ENCODE measurements at places on chromosomes 1 and 21.

GRCh38 chr1:26289158-26290059 is 9.5 kb downstream of the SH3BGRL3 start:
- DNase-seq, result no peak

DNA sequence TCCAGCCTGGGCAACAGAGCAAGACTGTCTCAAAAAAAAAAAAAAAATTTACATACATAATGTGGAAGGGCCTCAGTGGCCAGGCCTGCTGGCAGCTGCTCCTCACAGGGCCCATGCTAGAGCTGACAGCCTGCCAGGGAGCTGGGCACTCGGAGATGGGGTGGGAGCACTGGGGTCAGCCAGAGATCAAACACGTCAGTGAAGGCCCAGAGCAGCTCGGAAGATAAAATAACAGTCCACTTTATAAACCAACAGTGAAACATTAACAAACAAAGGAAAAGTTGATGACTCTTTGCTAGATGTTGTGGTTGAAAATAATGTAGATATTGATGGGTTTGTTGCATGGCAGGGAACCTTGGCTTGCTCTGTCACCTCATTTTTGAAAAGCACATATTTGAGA is 42.7 kb downstream of the ATP5PF start:
- DNase-seq, result no peak

- no peak for DNase-seq
Observed at GRCh38 chr1:174480324-174480723, 32.6 kb downstream of the GPR52 start.

- no peak for DNase-seq
Observed at GRCh38 chr1:206135248-206135647, 18.1 kb upstream of the AVPR1B start.

GRCh38 chr1:218480137-218480536 is 135.0 kb downstream of the TGFB2 start:
- no peak for DNase-seq

DNA sequence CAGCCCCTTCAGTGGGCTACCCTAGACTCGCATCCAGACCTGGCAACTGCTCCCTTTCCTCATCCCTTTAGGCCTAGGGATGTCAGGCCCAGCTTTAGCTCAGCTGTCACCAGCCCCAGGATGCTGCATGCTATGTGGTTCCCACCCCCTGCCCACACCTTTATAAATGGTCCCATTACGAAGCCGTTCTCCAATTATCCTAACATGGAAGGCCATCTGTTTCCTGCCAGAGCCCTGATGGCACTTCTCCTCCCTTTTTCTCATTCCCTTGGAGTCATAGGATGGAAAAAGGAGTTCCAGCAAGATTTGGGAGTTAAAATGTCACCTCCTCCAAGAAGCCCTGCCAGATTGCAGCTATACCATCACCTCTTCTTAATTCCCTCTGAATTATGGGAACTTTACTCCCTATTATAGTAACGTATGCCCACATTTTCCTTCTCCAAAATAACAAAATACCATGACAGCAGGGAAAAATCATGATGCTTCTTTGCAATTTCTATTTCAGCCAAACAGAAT is 205.0 kb upstream of the GRIK3 start:
- no peak for DNase-seq

DNA sequence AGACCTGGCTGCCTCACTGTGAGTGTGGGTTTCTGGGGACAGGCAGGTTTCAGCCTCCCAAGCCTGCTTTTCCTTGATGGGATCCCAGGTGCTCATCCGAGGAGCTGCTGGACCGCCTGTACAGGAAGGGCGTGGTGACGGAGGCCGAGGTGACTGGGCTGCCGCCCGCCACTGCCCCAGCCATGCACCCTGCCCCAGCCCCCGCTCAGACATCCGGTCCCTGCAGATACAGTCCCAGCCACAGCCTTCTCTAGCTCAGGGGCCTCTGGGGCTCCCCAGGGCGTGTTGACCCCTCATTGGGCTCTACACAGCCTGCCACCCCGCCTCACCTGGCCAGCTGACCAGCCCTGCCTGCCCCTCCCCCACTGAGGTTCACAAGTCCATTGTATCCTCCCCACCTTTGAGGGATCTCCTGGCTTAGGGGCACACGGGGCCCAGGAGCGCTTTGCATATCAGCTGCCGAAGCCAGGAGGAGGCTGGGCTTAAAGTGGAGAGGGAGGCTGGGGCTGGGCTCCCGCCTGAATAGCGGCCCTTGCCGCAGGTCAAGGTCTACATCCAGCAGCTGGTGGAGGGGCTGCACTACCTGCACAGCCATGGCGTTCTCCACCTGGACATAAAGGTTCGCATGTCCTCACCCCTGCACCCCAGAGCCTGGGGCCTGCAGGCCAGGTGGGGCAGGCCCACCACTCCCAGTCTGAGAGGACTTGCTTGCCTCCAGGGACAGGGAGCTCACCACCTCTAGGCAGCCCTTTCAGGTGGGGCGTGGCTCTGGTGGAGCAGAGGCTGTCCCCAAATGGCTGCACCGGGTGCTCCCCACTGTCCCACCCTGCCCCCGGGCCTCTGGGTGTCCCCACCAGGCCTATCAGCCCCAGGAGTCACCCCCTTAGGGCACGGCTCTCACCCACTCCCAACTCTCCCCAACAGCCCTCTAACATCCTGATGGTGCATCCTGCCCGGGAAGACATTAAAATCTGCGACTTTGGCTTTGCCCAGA is 38.5 kb downstream of the TRIM11 start:
- no peak for DNase-seq

- no peak for DNase-seq
Observed at GRCh38 chr1:174225499-174226204, 66.3 kb downstream of the RABGAP1L start.

DNA sequence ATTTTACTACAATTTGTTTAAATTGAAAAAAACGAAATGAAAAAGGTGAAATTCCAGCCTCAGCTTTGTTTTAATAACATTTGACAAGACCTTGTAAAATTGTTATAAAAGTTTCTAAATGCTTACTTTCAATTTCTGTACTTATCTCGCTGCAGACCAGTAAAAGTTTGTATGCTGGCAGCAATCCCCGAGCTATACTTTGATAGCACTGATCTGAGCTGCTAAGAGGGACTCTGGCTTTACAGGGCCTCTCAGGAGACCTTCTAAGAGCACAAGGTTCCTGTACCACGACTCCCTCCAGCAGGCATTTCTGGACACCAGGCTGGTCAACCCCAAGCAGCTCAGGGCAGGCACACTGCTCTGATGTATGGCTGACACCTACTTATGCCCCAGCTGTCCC is 13.1 kb downstream of the STMN1 start:
- DNase-seq, result no peak

DNA sequence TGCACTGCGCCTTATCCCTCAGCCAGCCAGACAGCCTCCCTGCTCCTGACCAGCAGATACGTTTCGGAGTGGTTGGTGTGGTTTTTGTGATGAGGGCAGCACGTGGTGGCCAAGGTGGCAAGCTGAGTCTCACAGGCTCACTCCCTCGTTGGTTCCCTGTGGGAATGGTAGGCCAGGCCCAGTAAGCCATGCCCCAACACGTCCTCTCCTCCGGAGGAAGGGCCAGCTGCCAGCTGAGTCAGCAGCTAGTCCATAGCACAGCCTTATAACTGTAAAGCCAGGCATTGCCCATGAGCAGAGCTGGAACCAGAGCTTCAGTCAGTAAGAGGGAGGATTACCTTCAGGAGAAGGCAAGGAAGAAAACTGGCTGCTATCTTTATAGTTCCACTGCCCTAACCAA is 29.5 kb downstream of the SZRD1 start:
- DNase-seq, result no peak

- no peak for DNase-seq
Observed at GRCh38 chr1:155253797-155254196, 1.5 kb downstream of the ENTREP3 start.

- no peak for DNase-seq
Observed at GRCh38 chr1:76219366-76219818, 144.8 kb downstream of the ST6GALNAC3 start.
